ENCODE measurements at places on chromosomes 16 and 17.

DNA sequence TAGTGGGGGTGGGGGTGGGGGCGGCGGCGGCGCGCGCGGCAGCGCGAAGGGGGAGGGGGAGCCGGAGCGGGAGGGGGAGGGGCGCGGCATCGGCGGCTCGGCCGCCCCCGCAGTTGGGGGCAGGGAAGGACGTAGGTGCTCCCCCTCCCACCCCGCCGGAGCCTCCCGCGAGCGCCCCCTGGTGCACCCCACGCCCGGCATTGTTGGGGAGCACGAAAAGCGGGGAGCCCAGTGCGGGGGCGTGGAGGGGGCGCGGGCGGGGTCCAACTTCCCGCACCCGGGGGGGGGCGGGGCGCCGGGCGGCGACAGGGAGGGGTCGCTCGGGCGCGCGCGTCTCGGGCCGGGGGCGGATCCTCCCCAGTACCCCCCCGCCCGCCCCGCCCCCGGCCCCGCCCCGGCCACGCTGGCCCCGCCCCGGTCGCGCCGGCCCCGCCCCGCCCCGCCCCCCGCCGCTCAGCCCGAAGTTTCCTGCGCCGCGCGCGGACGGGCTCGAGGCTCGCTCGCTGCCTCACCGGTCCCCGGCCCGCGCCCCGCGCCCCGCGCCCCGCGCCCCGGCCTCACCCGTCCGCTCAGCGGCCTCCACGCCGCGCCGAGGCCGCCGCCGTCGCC, at the start of gene CACNA1H:
Gene CACNA1H (plus strand): TSS at position 456 of the 609 bp plus-strand sequence. CDS start 632 bp downstream, outside the sequence.
- DNase-seq: peak; percentile 53

GRCh38 chr17:47317119-47317518, 6.6 kb upstream of the EFCAB13 start:
- no peak for DNase-seq

- no peak for DNase-seq
These were observed 256.6 kb upstream of the KCNJ16 start for GRCh38 chr17:69818467-69818866.

GRCh38 chr16:77064037-77064436, 127.0 kb upstream of the MON1B start:
- DNase-seq: no peak

GRCh38 chr16:82755570-82756282, 129.0 kb downstream of the CDH13 start:
- no peak for DNase-seq

- DNase-seq: no peak
These were observed 2.4 kb downstream of the CCR7 start for GRCh38 chr17:40562838-40563219.

DNA sequence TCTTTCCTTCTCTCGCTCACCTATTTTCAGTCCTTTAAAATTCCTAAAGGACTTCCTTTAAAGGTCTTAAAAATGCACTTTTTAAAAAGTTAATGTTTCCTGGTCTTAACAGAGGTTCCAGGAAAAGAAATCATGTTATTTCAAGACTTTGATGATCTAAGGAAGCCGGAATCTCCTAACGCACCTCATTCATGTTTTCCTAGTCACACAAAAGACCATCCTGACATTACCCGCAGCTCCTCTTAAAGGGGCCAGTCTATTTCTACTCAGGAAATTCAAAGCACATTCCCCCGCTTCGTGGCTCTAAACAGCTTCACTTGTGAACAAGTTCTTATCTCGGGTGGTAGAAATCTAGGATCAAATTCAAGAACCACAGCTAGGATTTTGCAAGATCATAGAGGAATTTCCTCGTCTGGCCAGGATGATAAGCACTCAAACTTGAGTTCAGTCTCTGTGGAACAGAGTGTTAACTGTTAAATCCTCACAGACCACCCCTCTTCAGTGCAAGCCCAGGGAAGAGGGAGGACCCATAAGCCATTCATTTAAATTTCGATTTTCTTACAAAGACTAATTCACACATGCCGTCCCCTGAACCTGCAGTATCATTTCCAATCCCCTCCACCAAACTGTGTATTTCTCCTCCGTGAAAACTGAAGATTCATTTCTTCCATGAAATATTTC, 137.1 kb upstream of the AXIN2 start:
- peak; percentile 10 for DNase-seq

DNA sequence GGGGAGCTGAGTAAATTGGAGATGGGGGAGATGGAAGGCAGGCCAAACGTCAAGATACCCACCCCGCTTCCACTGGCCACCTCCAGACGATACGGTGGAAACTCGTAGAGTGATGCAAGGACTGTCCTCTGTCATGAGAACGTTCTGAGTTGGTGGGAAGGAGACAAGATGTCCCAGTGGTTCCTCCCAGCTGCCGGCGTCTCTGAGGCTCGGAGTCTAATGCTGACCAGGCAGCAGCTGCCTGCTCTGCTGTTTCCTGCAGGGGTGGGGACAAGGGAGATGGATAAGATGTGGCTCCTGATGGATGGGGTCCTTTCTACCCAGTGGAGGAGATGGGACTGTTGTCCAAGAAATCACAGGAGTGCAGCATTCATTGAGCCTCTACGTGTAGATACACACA, 28.2 kb upstream of the C1QL1 start:
- no peak for DNase-seq

DNA sequence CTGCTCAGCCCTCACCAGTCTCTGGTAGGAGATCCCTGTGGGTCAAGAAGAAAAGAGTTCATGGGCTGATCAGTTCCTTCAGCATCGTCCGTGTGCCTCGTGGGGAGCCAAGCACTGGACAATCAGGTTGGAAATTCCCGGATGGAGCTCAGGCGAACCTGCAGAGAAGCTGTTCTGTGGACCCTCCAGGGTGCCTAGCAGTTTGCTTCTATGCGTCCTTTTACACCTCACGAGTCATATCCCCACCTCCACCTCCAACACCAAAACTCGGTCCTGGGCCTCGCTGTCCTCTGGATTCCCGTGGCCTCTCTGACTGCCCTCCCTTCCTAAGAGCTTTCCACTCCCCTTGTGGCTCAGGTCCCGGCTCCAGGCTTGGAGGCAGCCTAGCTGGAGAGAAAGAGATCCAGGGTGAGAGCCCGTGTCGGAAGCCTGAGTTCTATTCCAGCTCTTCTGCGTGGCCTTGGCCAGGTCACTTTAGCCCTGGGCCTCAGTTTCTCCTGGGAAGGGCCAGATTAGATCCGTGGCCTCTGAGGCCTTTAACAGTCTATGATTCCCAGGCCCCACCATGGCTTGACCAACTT, 26.2 kb upstream of the PIK3R6 start:
- DNase-seq: no peak

DNA sequence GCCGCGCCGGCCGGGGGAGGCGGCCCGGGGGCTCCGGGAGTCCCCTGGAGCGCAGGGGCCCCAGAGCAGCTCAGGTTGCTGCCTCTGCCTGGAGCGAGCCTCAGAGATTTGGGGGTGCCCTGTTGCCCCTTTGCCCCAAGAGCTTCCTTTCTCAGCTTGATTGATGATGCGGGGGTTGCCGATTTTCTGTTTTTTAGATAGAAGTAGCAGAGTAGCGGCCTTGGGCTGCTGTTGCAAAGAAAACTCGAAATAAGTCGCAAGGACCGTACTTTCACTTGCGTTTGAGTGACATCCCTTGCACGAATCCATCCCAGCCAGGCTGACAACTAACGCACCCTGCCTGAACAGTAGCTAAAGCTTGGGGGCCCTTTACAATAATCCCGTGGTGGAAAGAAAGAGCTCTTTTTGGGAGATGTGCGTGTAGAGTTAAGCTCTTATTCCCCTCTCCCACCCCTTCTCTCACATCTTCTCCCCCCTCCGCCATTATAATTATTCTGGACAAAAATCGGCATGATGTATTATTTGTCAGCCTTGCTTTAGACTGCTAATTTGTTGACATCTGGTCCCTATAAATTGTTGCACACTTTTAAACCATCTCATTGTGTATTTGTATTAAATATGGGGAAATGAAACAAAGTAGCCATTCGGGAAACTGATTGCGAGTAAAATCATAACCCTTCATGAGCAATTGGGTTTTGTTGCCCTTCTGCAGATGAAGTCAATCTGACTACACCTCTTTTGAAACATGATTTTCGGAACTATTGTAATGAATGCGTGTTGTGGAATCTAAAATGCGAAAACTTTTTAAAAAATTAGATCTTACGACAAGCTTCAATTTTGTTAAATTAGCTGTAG, 873 bp downstream of the USP10 start:
- DNase-seq: no peak

DNA sequence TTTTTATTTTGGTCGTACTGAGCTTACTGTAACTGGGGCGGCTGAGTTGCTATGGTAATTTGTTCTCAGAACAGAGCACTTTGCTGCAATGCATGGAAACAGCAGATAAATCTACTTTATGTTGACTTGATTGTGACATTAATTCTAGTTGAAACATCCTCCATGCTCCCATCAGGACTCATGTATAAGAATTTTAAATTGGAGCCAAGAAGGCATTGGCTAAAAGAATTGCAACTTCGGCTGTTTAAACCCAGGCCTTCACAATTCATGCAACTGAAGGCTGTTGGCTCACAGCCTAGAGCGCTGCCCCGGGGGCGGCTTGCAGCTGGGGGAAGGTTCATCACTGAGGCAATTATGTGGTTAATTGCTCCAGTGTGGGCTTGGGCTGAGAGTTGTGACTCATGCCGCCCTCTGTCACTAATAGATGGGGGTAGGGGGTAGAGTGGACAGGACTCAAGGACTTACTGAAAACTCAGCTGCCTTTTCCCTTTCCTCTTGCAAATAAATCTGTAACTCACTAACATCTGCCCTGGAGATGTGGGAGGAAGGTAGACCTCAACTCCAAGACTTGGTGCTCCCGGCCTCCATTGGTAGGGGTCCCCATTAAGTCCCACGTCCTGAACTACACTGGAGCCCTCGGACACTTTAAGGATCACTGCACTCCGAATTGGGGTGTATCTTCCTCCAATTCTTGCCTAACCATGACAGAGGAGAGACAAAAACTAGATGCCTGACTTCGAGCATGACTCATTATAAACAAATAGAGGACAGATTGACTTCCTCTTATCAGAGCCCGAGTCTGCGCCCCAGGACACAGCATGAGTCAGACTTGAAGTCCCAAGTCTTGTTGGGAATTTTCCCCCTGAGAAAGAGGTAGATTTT, 37.5 kb downstream of the ERCC4 start:
- no peak for DNase-seq

DNA sequence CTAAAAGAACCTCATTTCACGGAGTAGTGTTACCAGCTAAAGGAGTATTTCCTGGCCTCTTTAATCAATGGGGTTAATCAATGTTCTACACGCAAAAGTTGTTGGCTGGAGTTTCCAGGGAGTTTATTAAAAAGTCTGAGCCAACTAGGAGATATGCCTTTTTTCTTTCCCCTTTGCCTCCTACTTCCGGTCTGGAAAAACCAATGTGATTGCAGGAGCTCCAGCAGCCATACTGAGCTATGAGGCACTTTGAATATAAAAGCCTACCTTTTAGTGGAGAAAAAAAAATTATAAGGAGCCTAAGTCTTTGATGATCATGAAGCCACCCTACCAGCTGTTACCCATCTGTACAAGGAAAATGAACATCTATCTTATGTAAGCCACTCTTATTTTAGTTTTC, 17.9 kb upstream of the ERCC4 start:
- no peak for DNase-seq

GRCh38 chr17:58944166-58944565, 162.5 kb downstream of the TRIM37 start:
- DNase-seq: no peak

DNA sequence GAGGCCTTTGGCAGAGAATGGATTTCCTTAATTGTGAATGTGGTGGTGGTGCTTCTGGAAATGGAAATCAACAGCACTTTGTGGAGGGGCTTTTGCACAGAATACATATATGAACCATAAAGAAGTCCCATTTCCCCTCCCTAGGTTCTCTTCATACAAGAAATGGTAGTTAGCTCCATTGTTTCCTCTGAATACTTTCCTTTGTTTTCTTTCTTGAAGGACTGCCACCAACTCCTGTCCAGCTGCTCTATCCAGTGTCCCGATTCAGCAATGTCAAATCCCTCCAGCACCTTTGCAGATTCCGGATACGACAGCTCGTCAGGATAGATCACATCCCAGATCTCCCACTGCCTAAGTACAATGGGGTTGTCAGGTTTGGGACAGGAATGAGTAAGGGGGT, 33.2 kb upstream of the ARHGAP23 start:
- no peak for DNase-seq

DNA sequence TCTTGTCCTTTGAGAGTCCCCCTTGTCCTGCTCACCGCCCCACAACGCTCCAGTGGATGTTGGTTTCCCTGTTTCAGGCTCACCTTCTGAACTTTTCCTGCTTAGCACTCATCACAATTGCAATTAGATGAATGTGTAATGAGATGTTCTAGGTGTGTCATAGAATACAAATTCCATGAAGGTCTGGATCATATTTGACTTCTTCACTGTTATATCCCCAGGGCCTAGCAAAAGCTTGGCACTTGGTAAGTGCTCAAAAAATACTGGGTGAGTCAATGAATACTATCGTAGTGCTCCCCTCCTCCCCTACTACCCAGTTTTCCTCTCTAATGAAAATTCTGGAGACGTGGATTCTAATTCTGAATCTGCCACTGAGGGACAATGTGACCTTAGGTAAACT, 33.1 kb downstream of the DNAH3 start:
- no peak for DNase-seq

DNA sequence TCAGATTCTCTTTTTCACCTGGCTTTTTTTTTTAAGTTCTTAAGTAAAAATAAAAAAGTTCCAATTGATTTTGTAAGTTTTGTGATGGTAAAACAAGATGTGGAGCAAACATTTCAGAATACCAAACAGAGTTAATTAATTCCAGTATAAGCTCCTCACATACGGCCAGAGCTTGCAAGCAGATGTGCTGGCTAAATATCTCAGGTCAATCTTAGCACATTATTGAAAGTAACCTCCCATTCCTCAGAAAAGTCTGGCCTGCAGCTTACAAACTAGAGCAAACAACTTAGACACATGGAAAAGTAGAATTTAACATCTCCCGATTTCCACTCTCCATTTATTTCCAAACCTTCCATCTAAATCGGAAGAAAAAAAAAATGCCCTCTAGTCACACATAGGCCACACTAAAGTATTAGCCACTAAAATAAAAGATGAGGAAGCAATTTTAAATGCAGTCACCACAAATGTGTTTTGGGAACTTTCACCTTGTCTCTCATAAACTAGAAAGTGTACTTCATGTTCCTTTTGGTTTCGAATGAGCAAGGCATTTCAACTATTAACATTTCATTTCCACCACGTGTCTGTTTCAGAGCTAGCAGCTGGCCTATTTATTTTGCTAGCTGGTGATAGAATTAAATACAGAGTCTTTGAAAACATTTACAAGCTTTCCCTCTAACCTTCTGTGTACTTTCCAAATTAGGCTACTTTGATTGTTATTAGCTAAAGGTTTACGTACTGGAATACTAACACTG, 143.3 kb downstream of the STX8 start:
- no peak for DNase-seq

DNA sequence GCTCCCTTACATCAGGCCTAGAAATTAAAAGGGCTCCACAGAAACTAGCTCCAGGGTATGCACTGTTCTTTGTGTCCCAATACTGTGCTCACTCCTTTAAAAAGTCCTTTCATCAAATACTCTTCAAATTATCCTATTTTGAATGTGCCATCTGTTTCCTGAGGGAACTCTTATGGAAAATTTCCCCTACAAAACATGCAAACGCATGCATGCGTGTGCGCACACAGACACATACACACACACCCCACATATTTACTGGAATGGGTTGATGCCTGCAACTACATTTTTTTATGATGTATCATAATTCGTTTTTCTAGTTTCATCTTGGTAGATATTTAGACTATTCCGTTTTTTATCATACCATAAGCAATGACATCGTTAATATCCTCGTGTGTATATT, 351.2 kb upstream of the KIF2B start:
- no peak for DNase-seq

- DNase-seq: no peak
These were observed 2.7 kb upstream of the SLC12A4 start for GRCh38 chr16:67971111-67971510.

Data from neural crest cell (in vitro differentiated cells).